ENCODE measurements at places on chromosomes 5 and 9. TPM values are rescaled to one million over a fixed set of nuclear protein-coding genes. Genes with fewer than 3 reads are reported as not detected.

Gene AQP7
- total RNA-seq: not detected

Gene SERF1A
- total RNA-seq: 12.3 TPM

Gene FBXL7
- total RNA-seq: 1.0 TPM

Gene KIF12
- 6.2 TPM for total RNA-seq

Gene FAM221B
- total RNA-seq: not detected

Gene NCS1
- total RNA-seq: 38.3 TPM

Gene FAM200C
- 0.86 TPM for total RNA-seq

Gene ZFP2
- total RNA-seq: not detected
